Cerebellum (tissue), 4 donors: ENCODE measurements at places on chromosomes 4 and X.

DNA sequence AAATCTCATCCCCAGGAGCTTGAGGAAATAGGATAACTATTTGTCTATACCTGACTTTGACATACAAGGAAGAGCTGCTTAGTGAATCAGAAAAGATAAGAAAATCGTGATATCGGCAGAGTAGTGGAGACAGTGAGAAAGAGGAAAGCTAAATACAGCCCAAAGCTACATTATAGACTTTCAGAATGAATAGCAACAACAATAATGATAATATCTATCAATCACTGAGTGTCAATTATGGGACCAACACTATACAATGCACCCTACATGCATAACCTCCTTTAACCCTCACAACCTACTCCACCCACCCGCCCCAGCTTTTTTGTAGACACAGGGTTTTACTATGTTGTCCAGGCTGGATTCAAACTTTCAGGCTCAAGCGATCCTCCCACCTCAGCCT is 205.1 kb downstream of the PPP3CA start:
- no peak for DNase-seq

DNA sequence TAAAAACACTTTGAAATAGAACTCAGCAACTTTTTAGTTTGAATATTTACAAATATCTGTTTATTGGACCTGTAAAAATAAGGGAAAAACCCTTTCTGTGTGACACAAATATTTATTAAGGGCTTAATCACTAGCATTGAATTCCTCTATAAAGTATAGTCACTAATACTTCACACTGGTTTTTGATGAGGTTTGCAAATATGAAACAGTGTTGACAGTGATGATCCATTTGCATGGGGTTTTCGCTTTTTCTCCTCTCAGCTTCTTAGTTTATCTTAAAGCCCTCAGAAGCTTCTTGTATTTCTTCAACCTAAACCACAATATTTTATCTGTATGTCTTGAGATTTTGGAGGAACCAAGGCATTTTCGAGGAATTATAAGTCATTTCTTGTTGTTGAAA is 96.6 kb upstream of the TEX13A start:
- DNase-seq = no peak

- no peak for DNase-seq
Measured at GRCh38 chrX:10134921-10135320, 21.9 kb upstream of the CLCN4 start.

DNA sequence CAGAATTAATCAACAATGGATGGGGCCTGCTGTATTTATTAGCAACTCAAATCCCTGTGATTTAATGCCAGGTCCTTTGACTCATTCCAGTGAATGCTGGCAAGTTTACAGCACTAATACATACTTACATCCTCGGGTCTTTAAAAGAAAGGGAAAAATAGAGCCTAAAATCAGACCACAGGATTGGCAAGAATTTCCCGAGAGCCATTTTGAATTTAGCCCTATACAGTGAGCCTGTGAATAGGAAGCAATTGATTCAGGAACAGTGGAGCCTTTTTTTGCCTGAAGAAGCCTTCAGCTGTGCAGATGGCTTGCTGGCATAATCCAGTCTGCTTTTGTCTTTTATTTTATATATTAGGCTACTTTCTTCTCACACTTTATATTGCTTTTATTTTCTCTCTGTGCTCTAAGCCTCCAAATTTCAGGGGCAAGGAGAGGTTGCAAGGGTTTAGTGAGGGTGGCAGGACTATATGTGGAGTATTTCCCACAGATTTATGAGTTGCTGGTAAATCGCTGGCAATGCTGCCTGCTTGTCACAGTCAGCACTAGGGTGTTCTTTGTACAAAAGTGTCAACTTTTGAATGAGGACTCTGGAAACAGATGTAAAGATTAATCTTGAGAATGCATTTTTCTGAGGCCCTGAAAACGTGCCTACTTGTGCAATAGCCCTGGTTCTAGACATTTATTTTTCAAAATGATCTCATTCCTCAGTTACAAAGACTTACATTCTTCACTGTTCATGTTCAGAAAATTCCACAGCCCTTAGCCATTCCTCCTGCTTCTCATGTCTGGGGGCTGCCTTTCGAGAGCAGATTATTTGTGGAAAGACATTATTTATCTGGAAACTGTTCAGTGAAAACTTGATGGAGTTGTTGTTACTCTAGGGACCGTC is 303.5 kb downstream of the SPRY1 start:
- no peak for DNase-seq

DNA sequence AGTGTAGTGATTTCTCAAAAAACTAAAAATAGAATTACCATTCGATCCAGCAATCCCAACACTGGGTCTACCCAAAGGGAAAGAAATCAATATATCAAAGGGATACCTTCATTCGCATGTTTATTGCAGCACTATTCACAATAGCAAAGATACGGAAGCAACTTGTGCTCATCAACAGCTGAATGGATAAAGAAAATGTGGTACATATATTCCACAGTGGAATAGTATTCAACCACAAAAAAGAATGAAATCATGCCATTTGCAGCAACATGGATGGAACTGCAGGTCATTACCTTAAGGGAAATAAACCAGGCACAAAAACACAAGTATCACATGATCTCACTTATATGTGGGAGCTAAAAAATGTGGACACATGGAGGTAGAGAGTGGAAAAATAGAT is 42.7 kb upstream of the NKAP start:
- no peak for DNase-seq

GRCh38 chr4:76061982-76062381 is 12.5 kb upstream of the ART3 start:
- no peak for DNase-seq
